ENCODE measurements at places on chromosomes 11 and 22. TPM values are rescaled to one million over a fixed set of nuclear protein-coding genes. Genes with fewer than 3 reads are reported as not detected.

DNA sequence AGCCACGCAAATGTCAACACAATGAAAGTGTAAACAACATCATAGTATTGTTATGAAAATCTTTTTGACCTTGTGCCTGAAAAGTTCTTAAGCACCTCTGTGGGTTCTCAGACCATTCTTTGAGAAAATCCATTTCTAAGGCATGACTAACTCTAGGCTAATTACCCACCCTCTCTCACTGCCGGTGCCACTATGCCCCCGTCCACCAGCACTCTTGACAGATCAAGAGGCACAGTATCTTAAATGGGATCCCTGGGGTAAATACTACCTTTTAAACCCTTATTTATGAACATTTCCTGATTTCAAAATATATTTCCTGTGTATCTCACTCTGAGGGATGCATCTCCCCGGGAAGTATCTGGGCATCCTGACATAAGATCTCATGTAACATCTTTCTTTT lies 607.5 kb downstream of the METTL15 start:
- DNase-seq = no peak

DNA sequence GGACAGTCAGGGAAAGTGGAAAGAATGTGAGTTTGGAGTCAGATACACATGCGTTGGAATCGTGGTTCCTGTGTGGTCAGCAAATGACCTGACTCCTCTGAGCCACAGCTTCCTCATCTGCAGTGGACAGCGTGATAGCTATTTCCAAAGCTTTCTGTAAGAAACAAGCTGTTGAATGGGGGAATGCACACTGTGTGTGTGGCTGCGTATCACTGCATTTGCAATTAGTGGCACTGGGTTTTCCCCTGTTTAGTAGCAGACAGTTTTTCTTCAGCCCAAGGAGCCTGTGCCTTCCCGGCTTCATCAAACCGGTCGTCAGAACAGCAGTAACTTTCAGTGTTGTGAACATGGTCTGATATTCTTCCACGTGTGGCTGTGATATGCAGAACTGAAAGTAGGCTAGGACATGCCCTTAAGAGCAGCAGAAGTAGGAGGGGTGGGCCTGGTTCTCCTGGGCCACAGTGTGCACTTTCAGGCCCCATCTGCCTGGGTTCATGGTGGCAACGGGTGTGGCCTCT lies 121.5 kb downstream of the RRAS2 start:
- DNase-seq = no peak

- no peak for DNase-seq
These were observed 74.6 kb upstream of the YWHAH start for GRCh38 chr22:31869739-31870138.

GRCh38 chr22:43978558-43978957 lies 23.3 kb downstream of the SAMM50 start:
- DNase-seq = no peak

GRCh38 chr11:82183346-82183745 lies 550.3 kb downstream of the FAM181B start:
- DNase-seq = no peak

GRCh38 chr11:10440401-10440800 lies 14.7 kb upstream of the AMPD3 start:
- no peak for DNase-seq

DNA sequence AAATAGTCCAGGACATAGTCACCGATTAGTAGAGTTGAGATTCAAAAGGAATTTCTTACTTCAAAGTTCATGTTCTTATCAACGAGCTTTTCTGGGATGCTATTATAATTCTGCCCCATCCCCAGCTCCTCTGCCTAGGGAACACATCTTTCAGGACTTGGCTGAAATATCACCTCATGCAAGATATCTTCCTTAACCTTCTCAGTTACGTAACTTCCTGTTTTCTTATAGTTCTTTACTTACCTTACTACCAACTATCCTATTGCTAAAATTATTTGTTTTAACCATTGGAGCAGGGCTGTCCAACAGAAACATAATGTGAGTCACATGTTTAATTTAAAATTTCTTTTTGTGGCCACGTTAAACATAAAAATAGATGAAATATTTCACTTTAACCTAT lies 2.3 kb downstream of the NARS2 start:
- DNase-seq = no peak

DNA sequence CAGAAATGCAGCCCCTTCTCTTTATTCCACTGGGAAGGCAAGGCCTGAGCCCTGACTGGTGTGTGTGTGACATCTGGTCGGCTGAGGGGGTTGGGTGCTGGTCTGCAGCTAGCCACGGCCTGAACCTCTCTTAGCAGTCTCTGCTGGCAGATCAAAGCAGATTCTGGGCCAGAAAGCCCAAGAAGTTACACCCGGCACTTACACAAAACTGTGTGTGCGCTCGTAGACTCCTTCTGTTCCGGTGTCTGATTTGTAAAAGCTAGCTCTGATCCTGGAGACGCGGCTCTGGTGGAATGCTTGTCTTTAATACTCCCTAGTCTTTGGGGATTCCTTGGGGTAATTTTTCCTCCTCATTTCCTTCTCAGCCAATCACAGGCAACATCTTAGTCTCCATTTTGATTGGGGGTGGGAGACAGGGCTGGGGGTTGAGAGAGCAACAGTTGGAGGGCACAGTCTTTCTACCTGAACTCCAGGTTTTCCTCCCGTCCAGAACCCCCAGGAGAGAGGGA lies 5.5 kb downstream of the PKNOX2 start:
- no peak for DNase-seq

DNA sequence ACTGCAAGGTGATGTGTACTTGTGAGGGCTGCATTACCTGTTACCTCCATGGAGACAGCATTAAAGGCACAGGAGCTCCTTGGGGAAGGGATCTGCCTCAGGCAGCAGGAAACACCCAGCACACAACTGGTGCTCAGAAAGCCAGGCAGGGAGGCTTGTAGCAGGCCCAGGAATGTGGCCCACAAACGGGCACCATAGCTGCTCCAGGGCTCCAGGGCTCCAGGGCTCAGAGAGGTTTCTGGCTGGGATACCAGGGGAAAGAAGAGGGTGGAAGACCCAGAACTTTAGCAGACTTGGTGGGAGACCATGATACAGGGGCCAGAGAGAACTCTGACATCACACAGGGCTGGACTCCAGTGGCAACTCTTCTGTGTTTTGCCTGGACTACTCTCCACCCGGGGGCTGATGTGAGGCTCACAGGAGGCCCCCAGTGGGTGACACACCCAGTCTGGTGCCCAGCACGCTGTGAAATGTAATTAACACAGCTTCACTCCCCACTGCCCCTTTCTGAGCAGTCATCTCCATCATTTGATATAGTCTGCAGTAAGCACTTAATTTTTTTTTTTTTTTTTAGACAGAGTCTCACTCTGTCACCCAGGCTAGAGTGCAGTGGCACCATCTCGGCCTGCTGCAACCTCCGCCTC lies 14.7 kb upstream of the SULT4A1 start:
- DNase-seq = no peak

DNA sequence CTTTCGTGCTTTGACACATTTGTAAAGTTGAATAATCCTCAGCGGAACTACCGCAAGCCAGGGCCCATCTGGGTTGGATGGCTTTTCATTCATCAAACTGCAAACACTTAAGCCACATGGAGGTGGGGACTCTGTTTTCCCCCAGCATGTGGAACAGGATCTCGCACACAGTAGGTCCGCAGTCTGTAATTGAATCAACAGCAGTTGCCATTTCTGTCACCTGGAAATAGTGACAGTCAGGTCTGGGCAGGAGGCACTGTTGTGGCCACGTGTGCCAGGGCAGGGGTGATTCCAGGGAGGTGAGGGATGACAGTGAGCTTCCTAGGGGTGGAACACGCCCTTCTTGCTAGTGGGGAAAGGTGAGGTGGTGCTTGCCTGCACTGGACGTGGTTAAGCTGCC lies 50.7 kb upstream of the ANO1 start:
- no peak for DNase-seq

DNA sequence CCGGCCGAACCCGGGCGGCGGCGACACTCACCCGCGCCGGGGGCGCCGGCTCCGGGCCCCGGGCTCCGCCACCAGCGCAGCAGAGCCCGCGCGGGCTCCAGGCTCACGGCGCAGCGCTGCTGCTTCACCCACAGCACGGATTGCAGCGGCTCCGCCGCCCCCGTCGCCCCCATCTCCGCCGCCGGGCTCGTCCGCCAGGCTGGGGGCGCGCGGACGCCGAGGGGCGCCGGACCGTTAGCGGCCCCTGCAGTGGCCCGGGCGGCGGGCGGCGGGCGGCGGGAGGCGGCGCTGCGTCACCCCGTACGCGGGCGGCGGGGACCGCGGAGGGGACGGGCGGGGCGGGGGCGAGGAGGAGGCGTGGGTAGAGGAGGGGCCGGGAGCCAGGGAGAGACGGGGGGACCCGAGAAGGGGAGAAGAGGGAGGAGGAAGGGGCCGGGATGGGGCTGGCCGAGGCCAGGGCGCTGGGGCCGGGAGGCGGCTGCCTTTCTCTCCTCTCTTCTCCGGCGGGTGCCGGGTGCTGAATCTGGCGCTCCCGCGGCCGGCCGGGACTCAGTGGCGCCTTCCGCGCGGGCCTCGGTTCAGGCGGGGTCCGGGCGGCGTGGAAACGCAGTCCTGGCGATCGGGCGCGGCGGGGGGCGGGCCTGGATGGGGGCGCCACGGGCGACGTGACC lies at the start of gene CERK:
Gene CERK (minus strand): TSS at position 277 of the 671 bp plus-strand sequence. CDS start 104 bp downstream, at position 173.
- peak; percentile 63 for DNase-seq

- DNase-seq = no peak
These were observed 61.7 kb downstream of the PRDM11 start for GRCh38 chr11:45208135-45208534.

GRCh38 chr22:33572086-33572485 lies 348.2 kb downstream of the LARGE1 start:
- DNase-seq = no peak

DNA sequence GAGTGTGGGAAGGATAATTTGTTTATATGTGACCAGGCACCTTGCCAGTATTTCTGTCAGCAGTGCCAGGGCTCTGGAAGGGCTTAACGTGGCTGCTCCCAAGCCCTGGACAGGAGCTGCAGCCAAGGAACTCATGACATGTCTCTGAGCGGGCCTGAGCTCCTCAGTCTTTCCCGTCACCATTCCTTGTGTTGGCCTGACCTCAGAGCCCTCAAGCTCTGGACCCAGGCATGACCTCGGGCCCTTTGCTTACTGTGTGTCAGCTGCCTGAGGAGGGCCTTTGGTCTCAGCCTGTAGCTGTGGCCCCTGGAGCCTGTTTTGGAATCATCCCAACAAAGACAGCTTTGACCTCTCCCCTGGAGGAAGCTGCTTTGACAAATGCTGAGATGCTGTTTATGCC lies 264.1 kb upstream of the PLET1 start:
- no peak for DNase-seq

- DNase-seq = peak; percentile 10
These were observed 1.4 kb downstream of the NECTIN1 start for GRCh38 chr11:119727523-119728151.

DNA sequence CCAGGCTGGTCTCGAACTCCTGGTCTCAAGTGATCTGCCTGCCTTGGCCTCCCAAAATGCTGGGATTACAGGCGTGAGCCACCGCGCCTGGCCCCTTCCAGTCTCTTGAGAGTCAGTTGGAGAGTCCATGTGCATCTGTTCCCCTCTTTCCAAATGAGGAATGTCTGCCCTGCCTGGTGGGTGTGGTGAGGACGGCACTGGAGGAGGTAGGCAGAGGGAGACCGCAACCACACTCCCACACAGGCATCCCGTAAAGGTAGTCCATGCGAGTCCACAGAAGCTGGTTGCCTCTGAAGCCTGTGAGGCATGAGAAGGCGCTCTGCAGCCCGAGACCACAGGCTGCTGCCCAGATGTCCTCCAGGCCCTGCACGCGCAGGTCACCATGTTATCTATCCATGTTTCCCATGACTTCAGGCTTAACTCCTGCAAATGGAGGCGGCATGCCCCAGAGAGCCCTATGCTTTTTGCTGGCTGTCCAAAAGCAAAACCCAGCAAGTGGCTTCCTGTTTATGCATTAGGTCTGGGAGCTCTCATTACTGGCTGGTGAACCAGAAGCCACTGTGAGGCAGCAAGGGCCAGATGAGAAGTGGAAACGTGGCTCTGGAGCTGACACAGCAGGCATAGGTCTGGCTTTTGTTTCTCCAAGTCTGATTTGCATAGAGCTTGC lies 43.4 kb downstream of the GRIK4 start:
- no peak for DNase-seq

DNA sequence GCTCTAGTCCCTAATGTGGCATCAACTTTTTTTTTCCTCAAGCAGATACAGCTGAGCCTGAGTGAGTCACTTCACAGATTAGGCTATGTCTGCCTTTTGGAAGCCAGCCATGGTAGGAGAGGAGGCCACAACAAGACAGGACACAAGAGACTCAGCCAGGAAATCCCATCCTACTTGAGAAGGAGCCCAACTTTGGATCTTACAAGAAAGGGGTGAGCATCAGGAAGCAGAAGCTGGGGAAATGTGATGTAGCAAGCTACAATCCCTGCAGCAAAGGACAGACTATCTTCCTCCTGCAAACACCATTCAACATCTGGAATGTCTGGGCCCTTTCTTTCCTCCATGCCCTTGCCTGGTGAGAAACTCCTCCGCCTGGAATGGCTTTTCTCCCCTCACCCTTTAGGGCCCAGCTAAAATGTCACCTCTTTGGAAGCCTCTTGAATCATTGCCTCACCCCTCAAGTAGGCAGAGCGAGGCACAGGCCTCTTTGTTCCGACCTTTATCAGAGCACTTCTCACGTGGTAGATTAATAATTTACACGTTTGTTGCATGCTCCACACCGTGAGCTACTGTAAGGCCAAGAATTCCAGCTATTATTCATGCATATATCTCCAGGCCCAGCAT lies 156.4 kb upstream of the PITPNB start:
- no peak for DNase-seq

GRCh38 chr11:104522650-104523049 lies 358.7 kb upstream of the PDGFD start:
- no peak for DNase-seq

- no peak for DNase-seq
These were observed 28.7 kb upstream of the MMP20 start for GRCh38 chr11:102653744-102654291.

- DNase-seq = no peak
These were observed 14.7 kb upstream of the SYTL2 start for GRCh38 chr11:85825616-85826015.

DNA sequence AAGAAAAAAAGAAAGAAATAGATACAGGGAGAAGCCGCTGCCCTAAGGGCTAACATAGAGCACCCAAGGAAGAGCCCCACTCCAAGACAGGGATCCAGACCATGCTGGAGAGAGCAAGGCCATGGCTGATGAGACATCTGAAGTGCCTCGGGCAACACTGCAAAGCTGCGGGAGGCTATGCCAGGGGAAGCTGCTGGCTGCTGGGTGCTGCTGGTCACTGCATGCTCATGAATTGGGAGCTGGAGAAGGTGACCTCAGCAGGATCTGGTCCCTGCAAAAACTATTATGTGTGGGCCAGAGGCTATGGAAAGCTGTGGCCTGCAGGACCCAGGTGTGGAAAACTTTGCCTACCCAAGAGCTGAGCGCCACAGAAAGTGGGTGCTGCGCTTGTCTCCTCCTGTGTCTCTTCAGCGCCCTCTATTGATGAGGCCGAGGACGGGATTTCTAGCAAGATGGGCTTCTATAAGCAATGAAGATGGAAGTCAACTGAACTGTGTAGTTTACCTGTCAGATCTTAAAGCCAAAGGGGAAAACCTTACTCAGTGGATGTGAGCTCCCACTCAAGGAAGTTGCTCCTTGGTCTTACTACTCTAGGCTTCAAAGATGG lies 17.3 kb upstream of the SLC29A2 start:
- peak; percentile 84 for DNase-seq

ADAMTS15 gene
- polyA plus RNA-seq = not detected

GAL3ST1 gene
- polyA plus RNA-seq = 0.13 TPM

RBFOX2 gene
- 0.86 TPM for polyA plus RNA-seq

TRPC6 gene
- polyA plus RNA-seq = not detected

GALNT18 gene
- not detected for polyA plus RNA-seq

MOV10L1 gene
- polyA plus RNA-seq = not detected

CWC15 gene
- 60.3 TPM for polyA plus RNA-seq

DGKZ gene
- 87.4 TPM for polyA plus RNA-seq

MMP12 gene
- not detected for polyA plus RNA-seq

C22orf31 gene
- not detected for polyA plus RNA-seq

CASP5 gene
- not detected for polyA plus RNA-seq

RHOG gene
- 229 TPM for polyA plus RNA-seq

THAP7 gene
- 42.8 TPM for polyA plus RNA-seq
